ENCODE measurements at places on chromosomes 4 and X.

- no peak for ATAC-seq
Measured at GRCh38 chr4:160373911-160374310, 1271.0 kb downstream of the RAPGEF2 start.

DNA sequence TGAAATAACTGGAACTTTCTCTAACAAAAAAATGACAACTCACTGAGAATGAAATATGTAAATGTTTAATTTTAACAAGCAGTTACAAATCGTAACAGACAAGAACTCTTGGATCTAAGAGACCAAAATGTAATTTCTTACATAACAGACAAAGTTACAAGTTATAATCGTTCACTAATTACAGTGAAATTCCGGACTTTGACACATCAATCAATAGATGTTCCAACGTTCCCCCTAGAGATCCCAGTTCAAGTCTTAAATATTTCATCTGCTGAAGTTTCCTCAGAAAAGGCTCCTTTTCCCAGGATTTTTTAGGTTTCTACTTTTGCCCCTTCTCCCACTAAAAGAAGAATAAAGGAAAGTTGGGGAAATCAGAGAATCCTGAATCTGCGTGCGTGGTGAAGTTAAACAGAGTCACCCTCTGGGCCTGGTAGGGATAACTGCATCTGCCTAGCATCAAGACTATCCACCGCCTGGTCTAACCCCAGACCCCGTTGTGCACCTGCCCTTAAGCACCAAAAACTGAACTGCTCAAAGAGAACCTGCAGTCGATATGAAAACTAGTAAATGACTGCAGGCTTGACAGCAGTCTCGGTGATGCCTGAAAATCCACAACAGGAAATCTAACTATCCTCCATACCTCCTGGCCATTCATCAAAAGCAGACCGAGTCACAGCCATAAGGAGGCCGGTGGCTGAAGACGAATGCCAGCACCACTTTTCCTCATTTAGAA, 2.3 kb downstream of the IRF2 start:
- ATAC-seq: no peak

DNA sequence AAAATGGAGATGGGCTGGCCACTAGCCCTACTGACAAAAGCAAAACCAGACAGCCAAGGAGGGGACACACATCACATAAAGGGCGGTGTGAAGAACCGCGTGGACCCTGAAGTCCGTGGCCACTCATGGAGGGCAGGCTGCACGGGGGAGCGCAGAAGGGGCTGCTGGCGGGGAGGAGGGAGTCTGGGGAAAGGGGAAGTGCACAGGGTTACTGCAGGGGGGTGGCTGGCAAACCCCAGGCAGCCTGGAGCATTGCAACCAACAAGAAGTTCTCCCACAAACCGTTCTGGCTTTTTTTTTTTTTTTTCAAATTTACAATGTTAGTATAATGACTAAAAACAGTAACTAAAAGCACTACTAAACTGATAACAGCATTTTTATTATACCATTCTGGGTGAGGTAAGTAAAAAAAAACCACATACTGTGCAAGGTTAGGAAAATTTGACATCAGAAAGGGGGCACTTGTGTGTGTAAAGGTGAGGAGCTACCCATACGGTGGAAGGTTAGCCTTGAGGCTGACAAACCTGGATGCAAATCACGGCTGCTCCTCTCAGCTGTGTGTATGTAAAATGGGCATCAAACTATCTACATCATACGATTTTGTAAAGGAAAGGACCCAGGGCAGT, 87.1 kb downstream of the TSPAN5 start:
- no peak for ATAC-seq

- no peak for ATAC-seq
Measured at GRCh38 chr4:124199755-124200154, 512.8 kb downstream of the ANKRD50 start.

DNA sequence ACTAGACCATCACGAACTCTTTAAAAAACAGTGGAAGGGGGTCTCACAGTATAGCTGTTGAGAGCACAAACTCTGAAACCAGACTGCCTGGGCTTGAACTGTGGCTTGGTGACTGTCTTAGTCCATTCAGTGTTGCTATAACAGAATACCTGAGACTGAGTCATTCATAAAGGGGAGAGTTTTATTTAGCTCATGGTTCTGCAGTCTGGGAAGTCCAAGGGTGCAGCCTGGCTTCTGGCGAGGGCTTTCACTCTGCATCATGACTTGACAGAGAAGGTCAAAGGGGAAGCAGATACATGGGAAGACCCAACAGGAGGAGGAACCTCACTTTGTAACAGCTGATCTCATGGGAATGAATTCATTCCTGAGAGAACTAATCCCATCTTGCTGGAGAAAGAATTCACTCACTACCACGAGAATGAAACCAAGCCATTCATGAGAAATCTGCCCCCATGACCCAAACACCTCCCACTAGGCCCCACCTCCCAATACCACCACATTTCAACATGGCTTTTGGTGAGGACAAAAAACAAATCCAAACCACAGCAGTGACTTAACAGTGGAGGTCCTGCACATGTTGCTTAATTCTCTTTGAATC, 116.7 kb upstream of the STOX2 start:
- ATAC-seq: no peak

DNA sequence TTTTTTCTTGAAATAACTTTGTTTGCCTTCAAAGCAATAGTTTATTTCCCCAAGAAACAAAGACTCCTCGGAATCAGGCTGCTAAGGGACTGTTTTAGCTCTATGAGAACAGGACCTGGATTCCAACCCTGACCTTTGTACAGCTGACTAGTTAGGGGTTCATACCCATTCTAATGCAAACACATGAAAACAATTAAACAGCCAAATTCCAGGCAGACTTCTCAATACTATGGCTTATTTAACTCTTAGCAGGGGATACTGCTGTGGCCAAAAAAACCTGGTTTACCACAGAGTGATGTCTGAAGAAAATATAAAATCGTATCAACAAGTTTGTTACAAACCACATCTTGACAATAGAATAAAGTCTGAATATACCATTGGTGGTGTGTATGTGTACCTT, 129.6 kb upstream of the INTU start:
- no peak for ATAC-seq

GRCh38 chr4:16617435-16617834, 281.0 kb downstream of the LDB2 start:
- no peak for ATAC-seq
